ENCODE measurements at places on chromosomes 5 and 9. TPM values are rescaled to one million over a fixed set of nuclear protein-coding genes. Genes with fewer than 3 reads are reported as not detected.

DNA sequence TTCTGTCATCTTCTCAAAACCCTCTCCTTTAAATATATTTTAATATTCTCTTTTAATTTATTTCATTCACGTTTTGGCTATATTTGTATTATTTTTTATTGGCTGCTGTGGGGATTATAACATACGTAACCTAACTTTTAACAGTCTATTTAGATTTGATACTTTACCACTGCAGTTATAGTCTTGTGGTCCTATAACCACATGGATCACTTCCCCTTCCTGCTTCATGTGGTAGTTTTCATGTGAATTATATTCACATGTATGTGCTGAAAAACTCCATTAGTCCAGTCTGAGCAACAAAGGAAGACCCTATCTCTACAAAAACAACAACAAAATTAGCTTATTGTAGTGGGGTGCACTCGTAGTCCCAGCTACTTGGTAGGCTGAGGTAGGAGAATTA, 34.3 kb downstream of the CENPP start:
- DNase-seq: no peak

Gene CYLC2
- not detected for total RNA-seq

GRCh38 chr9:120983259-120983837, 56.8 kb upstream of the TRAF1 start:
- no peak for DNase-seq

- no peak for DNase-seq
These were observed 136.3 kb downstream of the TENT4A start for GRCh38 chr5:6849316-6850105.

Gene NTMT1
- total RNA-seq: 41.0 TPM

Gene ACTBL2
- total RNA-seq: 0.11 TPM

GRCh38 chr5:2044041-2044440, 161.3 kb upstream of the IRX4 start:
- DNase-seq: no peak

DNA sequence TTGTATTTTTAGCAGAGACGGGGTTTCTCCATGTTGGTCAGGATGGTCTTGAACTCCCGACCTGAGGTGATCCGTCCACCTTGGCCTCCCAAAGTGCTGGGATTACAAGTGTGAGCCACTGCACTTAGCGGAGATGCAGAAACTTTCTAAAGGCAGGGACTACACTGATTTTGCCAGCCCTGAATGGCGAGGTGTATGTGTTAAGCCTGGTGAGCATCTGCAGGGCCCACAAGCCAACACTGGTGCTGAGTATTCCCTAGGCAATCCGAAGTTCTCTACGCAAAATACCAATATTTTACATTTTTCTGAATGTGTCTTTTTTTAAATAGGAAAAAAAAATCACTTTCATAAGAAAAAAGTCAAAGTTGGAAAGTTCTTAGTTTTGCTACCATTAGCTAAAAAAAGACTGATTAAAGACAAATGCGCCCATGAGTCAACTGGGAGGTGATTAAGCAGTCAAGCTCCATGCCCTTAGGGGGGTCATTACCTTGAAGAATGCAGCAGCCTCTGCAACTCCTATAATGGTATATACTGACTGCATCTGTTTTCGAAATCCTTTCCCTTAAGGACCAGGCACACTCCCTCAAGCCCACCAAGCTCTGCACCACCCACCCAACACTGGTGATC, 502.8 kb downstream of the BNC2 start:
- DNase-seq: no peak

Gene MUSK
- total RNA-seq: not detected

GRCh38 chr5:136674178-136674577, 308.8 kb upstream of the TRPC7 start:
- no peak for DNase-seq

Gene SPATA9
- total RNA-seq: not detected

Gene CCDC187
- not detected for total RNA-seq

Gene PRXL2C
- 22.1 TPM for total RNA-seq

DNA sequence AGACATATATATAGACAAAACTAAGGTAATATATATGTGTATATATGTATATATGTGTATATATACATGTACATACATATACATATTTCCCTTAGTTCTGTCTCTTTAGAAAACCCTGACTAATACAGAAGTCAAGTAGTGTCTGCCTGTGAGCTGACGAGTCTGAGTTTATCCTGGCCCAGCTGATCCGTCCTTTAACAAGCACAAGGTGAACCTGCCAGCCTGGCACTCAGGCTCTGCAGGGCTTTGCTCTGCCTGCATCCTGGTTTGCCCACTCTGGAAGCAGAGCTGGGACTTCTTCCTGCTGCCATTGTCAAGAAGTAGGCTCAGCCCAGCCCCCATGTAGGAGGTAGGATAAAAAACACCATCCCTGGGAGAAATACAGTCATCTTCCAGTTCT, 388.0 kb downstream of the ICE1 start:
- DNase-seq: no peak

- DNase-seq: no peak
These were observed 804.4 kb downstream of the TLE4 start for GRCh38 chr9:80376180-80376579.

Gene ECSCR
- not detected for total RNA-seq

Gene PRDM9
- total RNA-seq: not detected

- DNase-seq: no peak
These were observed 428.8 kb downstream of the ARHGEF28 start for GRCh38 chr5:74054641-74055421.

GRCh38 chr9:93182572-93182971, 1.4 kb upstream of the WNK2 start:
- DNase-seq: no peak

Gene INSL4
- 0.13 TPM for total RNA-seq

DNA sequence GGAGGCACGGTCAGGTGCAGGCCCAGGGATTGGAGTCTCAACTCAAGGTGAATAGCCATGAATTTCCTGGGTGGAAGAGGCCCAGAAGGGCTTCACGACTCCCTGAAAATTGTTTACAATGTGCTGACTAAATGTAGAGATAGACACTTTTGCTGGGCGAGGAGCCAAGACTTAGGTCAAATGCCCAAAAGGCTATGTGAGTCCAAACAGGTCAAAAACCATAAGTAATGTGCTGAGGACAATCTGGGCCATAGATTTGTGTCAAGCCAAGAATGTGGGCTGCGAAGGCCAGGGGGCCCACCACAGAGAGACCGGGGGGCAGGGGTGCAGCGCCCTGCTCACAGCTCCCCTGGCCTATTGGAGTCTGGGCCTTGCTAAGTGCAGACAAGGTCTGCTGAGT, 197.8 kb downstream of the HSPA4 start:
- no peak for DNase-seq

Measured in SK-MEL-5 (cell line).